ENCODE measurements at places on chromosomes 12 and 14.

DNA sequence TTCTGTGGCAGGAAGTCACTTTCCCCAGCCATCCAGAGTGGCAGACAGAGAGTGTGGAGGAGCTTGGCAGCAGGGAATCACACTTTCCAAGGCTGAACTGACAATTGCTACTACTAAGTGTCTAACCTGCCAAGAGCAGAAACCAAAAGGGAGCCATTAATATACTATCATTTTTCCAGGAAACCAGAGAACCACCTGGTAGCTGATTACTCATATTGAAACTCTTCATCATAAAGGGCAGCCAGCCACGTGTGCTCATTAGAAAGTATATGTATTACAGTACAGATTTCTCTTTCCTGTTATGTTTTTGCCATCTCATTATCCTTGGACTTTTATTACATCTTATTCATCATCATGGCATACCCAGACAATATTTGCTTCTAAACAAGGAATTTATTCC is 374.9 kb downstream of the GXYLT1 start:
- DNase-seq, result no peak

GRCh38 chr12:115129727-115130126 is 445.8 kb upstream of the TBX3 start:
- no peak for DNase-seq

GRCh38 chr14:50191499-50191898 is 39.9 kb downstream of the SOS2 start:
- no peak for DNase-seq

- no peak for DNase-seq
These were observed 1090.5 kb downstream of the TRHDE start for GRCh38 chr12:73362666-73363065.

DNA sequence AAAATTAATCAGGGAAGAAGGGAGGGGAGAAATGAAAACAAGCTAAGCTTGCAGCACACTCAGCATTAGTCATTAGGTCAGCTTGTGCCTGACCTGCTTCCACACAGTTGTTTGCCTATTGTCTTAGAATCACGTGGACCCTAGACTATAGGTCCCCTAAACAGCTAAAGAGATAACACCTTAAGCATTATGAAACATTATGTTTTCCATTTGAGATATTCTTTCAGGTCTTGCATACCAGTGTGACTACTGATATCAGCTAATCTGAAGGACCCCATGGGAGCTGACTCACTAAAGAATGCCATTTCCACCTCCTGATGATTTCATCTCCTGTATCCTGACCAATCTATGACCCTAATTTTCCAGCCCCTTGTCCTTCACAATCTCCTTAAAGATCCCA is 154.1 kb upstream of the FUT8 start:
- DNase-seq, result no peak

DNA sequence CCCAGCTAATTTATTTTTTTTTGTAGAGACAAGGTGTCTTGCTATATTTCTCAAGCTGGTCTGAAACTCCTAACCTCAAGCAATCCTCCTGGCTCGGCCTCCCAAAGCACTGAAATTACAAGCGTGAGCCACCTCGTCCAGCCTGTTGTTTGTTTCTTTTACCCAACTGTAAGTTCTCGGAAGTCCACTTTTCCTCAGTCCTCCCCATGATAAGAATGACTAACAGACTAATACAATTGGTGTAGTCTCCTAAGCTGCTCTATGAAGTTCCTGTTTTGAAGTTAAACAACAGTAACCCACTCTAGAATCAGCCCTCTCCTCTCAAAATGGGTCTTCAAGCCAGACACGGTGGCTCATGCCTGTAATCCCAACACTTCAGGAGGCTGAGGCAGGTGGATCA is 36.5 kb downstream of the HIGD1C start:
- no peak for DNase-seq

- DNase-seq, result no peak
These were observed 1.3 kb downstream of the CD4 start for GRCh38 chr12:6790496-6791150.

GRCh38 chr12:12636641-12637040 is 25.0 kb downstream of the CREBL2 start:
- no peak for DNase-seq

GRCh38 chr14:105938055-105938863 is 411.9 kb downstream of the TMEM121 start:
- no peak for DNase-seq

- DNase-seq, result no peak
These were observed 55.7 kb downstream of the ERC1 start for GRCh38 chr12:1046727-1047126.

DNA sequence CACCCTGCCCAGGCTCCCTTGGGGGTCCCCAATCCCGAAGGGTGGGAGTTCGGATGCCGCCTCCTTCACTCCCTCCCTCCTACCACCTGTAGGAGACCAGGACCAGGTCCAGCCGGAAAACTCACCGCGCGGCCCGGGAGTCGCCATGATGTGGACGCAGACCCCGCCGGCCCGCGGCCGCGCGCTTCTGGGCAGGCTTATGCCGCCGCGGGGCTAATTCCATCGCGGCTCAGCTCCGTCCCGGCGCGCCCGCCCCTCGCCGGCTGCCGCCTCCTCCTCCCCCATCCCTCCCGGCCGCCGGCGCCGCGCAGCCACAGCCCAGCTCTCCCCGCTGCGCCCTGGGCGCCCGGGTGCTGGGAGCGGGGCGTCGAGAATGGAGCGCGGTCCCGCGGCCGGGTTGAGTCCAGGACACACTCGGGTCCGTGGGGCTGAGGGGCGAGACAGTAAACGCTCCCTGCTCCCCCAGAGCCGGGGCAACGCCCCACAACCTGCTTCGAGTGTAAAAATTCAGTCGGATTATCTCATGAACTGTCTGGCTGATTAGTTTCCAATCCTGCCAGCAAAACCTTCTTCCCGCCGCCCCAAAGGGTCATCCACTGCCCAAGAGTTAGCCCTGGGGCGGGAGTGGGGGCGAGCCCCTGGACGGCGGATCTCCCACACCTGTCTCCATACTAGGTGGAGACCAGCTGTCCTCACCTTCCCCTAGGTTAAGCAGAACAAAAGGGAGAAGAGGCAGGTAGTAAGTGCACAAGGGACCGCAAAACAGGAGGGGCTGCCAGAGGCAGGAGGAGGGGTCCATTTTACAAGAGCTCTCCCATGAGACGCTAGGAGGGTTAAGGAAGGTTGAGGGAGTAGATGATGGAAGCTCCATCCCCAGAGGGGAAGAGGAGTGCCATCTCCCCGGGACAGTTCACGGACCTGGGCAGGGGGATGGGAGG is at the start of gene ANO2:
ANO2 (minus strand) TSS at position 189 of the 938 bp plus-strand sequence; CDS start at position 147, 42 bp downstream.
- no peak for DNase-seq

GRCh38 chr12:68521321-68521839 is 89.3 kb upstream of the RAP1B start:
- DNase-seq, result no peak

DNA sequence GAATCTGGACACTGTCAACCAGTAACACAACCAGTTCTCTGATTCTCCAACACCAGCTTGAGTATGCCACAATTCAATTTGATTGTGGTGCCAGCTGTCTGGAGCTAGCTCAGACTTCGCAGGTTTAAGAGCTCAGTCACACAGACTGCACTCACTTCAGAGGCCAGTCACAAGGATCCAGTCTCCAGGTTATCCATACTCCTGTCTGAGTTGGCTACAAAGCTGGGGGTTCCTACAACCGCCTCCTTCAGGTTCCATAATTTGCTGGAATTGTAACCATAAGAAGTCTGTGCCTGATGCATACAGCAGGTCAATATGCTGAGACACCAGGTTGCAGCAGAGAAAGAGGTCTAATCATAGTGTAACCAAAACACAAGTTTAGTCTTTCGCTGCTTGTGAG is 70.5 kb upstream of the CPSF6 start:
- no peak for DNase-seq
